Activated B cell treated with CpG ODN at 0.5 μM for 24 hours (primary cell): ENCODE measurements at places on chromosomes 3 and 15.

GRCh38 chr3:40885430-40885829 lies 313.9 kb upstream of the CTNNB1 start:
- no peaks in the 10 kb centered on the region for H3K36me3 ChIP-seq
- H3K4me1 ChIP-seq, result no peaks in the 10 kb centered on the region
- no peak overlapping the region for H3K4me3 ChIP-seq
- no peaks in the 10 kb centered on the region for H3K27me3 ChIP-seq
- no peak overlapping the region for H3K27ac ChIP-seq

DNA sequence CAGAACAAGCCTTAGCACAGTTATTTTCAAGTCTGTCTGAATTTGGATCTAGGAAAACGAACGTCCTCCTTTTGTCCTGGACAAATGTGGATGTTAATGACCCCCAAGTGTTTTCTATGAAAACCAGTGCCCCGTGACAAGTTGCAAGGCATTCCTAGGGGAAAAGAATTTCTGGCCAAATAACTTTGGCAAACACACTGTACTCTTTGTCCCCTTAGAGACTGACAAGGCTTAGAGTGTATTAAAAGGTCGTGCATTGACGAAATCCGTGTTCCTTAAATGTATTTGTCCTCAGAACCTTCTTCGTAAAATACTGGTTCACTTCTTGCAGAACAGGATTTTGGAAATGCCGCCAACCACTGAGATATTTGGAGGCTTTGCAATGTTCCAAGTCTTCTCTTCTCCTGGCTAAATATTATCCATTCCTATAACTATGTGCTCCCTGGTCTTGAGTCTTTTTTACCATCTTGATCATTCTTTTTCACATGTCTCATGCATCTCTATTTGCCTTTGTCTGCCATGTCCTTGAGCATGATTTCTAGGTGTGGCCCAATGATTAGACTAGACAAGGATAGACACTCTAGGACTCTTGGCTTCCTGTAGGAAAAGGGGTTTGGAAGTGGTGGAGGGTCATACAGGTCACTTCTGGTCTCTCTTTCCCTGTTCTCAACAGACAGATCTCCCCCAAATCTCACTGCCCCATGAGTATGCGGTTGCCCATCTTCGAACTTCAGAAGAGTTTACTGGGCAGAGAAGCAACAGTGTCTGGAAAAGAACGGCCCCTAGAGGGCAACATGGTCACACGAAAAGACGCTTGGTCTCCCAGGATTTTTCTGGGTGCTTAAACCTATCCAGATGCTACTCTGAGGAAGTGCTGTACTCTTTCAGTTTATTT lies 117.5 kb downstream of the EDEM1 start:
- no peak overlapping the region for H3K4me3 ChIP-seq
- H3K36me3 ChIP-seq, result no peaks in the 10 kb centered on the region
- no peak overlapping the region for H3K27ac ChIP-seq
- peaks cover 4% of the 10 kb centered on the region for H3K4me1 ChIP-seq
- peaks cover 2% of the 10 kb centered on the region for H3K27me3 ChIP-seq

GRCh38 chr15:68326711-68327354 lies 49.3 kb downstream of the FEM1B start:
- peaks cover 16% of the 10 kb centered on the region for H3K27me3 ChIP-seq
- no peak overlapping the region for H3K27ac ChIP-seq
- H3K4me1 ChIP-seq, result no peaks in the 10 kb centered on the region
- DNase-seq, result no peak

GRCh38 chr3:184240384-184241140 lies 8.2 kb downstream of the ALG3 start:
- H3K27me3 ChIP-seq, result peaks cover 1% of the 10 kb centered on the region
- no peaks in the 10 kb centered on the region for H3K4me1 ChIP-seq
- peaks cover 36% of the 10 kb centered on the region for H3K36me3 ChIP-seq
- DNase-seq, result no peak
- H3K4me3 ChIP-seq, result no peak overlapping the region
- H3K27ac ChIP-seq, result no peak overlapping the region

GRCh38 chr15:73994912-73995622 lies 551 bp downstream of the PML start:
- DNase-seq, result no peak
- H3K4me1 ChIP-seq, result peaks cover 69% of the 10 kb centered on the region
- H3K36me3 ChIP-seq, result peaks cover 32% of the 10 kb centered on the region
- H3K27me3 ChIP-seq, result no peaks in the 10 kb centered on the region
- peak overlapping the region; percentile 91 for H3K27ac ChIP-seq
- peak overlapping the region; percentile 91 for H3K4me3 ChIP-seq

GRCh38 chr15:53525894-53526293 lies 233.6 kb downstream of the WDR72 start:
- no peak overlapping the region for H3K4me3 ChIP-seq
- no peak for DNase-seq
- no peaks in the 10 kb centered on the region for H3K36me3 ChIP-seq
- no peak overlapping the region for H3K27ac ChIP-seq
- no peaks in the 10 kb centered on the region for H3K27me3 ChIP-seq
- no peaks in the 10 kb centered on the region for H3K4me1 ChIP-seq

DNA sequence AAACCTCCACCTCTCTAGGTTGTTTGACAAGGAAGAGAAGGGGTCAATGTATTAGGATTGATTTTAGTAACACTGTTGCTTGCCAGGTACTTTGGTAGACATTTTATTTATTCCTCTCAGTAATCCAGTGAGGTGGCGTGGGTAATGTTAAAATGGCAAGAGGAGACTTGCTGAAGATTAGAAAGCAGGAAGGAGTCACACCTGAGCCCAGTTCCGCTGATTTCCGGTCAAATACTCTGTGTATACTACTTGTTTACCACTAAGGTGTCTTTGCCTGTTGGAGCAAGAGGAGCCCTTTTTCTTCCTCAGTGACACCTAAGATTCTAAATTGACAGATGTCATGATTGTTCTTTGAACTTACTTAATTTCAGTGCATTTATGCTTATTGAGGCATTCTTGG lies 1.7 kb downstream of the OXNAD1 start:
- H3K27ac ChIP-seq, result no peak overlapping the region
- peaks cover 35% of the 10 kb centered on the region for H3K36me3 ChIP-seq
- no peak for DNase-seq
- H3K27me3 ChIP-seq, result no peaks in the 10 kb centered on the region
- peaks cover 25% of the 10 kb centered on the region for H3K4me1 ChIP-seq

GRCh38 chr3:150497956-150498355 lies 48.3 kb downstream of the SERP1 start:
- H3K27ac ChIP-seq, result no peak overlapping the region
- no peak overlapping the region for H3K4me3 ChIP-seq
- H3K36me3 ChIP-seq, result no peaks in the 10 kb centered on the region
- H3K27me3 ChIP-seq, result no peaks in the 10 kb centered on the region
- H3K4me1 ChIP-seq, result no peaks in the 10 kb centered on the region
- no peak for DNase-seq

- peaks cover 4% of the 10 kb centered on the region for H3K36me3 ChIP-seq
- no peaks in the 10 kb centered on the region for H3K27me3 ChIP-seq
- DNase-seq, result no peak
These were observed 4.1 kb downstream of the EFCAB12 start for GRCh38 chr3:129424185-129424841.

DNA sequence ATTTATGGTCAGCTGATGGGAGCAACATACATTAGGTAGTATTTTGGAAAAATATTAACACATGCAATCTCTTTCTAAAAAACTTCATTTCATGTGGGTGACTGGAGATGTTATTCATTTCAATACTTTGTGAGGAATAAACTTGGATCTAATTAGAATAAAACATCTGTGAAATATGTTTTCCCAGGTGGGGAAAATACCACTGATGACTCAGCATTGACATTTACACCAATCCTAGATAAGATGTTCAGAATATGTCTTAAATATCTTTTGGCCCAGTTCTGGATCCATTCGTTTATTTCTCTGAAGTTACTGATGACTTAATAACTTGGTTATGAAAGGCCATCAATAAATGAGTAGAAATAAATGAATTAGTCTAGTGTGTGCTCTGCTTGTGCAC lies 247.6 kb downstream of the CHST2 start:
- H3K27ac ChIP-seq, result no peak overlapping the region
- peaks cover 4% of the 10 kb centered on the region for H3K36me3 ChIP-seq
- H3K27me3 ChIP-seq, result no peaks in the 10 kb centered on the region

DNA sequence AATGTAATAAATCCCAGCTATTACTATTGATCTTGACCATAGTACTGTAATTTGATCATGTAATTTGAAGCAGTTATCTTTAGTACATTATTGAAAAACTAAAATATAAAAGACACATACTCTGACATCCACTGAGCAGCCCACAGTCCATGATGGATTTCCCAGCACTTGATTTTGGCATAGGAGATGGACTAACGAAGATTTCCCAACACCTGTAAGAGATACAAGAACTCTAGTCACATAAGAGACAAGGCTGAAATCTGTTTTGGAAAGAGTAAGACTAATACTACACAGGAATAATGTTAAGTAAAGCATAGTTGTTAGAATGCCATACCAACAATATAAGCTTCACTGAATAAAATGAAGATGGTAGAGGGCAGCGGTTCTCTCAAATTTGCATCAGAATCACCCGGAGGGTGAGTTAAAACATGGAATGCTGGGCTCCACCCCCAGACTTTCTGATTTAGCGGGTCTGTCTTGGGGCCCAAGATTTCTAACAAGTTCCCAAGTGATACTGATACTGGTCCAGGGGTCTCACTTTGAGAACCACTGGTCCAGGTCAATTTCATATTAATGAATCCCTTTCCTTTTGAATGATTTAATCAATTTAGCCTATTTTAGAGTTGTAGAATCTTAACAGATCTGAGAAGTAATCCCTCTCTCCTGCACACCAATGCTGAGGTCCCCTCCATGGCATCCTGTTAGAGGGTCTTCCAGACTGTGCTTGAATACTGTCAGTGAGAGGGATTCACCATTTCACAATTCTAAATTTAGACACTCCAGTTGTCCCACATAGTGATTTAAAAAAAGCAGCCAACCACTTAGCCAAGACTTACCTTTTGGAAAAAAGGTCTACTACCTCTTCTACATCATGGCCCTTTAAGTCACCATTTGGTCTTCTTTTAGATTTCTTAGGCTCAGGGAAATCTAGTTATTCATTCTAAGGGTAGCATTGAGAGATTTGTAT lies 11.5 kb downstream of the RABL3 start:
- DNase-seq, result no peak
- H3K27ac ChIP-seq, result no peak overlapping the region
- no peaks in the 10 kb centered on the region for H3K4me1 ChIP-seq
- H3K36me3 ChIP-seq, result peaks cover 28% of the 10 kb centered on the region
- H3K27me3 ChIP-seq, result no peaks in the 10 kb centered on the region
- no peak overlapping the region for H3K4me3 ChIP-seq

DNA sequence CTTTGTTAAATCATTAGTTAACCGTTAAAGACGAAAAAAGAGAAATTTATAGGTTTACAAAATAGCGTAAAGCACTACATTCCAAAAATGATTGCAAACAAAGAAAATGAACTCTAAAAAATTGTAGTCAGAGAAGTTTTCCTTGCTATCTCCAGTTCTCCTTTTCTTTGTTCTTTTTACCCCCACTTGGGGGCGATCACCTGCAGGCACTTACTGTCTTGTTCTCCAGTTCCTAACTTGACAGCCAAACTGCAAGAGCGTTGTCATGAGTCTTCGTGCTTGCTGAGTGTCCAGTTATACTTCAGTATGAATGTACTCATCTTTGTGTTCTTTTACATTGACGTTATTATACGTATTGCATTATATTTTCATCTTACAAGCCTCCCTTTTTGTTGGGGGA lies 54.5 kb downstream of the CHD2 start:
- peaks cover 91% of the 10 kb centered on the region for H3K36me3 ChIP-seq
- no peaks in the 10 kb centered on the region for H3K27me3 ChIP-seq
- H3K4me3 ChIP-seq, result no peak overlapping the region
- peaks cover 7% of the 10 kb centered on the region for H3K4me1 ChIP-seq
- H3K27ac ChIP-seq, result no peak overlapping the region

DNA sequence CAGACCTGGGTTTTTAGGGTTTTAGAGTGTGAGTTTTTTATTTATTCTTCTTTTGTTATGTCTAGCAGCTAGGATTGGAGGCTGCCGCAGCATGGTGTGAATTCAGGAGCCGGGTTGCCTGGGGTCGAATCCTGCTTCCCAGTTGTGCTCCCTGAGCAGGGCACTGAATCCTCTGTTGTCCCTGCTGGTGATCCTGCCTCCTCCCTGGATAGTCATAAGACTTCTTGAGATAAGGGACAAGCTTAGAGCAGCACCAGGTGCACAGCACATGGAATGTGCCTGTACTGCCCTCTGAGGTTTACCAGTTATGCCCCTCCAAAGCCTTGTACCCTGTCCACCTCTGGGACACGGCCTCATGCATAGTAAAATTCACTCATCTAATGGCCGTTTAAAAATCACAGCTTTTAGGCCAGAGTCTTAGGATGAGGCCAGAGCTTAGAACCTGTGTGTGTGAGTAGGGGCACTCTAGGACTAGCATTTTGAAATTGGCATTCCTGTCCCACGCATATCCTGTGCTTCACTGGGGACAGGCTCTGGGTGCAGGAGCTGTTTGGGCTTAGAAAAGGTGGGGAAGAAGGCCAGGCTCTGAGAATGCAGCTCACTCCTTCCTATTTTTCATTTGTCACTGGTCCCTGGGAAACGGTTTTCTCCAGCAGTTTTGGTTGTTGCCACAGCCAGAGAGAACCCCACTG lies 47.7 kb downstream of the CHCHD6 start:
- H3K4me3 ChIP-seq, result no peak overlapping the region
- H3K27ac ChIP-seq, result no peak overlapping the region
- no peaks in the 10 kb centered on the region for H3K36me3 ChIP-seq
- no peak for DNase-seq
- H3K27me3 ChIP-seq, result no peaks in the 10 kb centered on the region

GRCh38 chr3:32118215-32118614 lies 11.8 kb downstream of the GPD1L start:
- H3K27me3 ChIP-seq, result no peaks in the 10 kb centered on the region
- H3K4me1 ChIP-seq, result peaks cover 16% of the 10 kb centered on the region
- H3K27ac ChIP-seq, result no peak overlapping the region
- peaks cover 10% of the 10 kb centered on the region for H3K36me3 ChIP-seq
- no peak for DNase-seq

DNA sequence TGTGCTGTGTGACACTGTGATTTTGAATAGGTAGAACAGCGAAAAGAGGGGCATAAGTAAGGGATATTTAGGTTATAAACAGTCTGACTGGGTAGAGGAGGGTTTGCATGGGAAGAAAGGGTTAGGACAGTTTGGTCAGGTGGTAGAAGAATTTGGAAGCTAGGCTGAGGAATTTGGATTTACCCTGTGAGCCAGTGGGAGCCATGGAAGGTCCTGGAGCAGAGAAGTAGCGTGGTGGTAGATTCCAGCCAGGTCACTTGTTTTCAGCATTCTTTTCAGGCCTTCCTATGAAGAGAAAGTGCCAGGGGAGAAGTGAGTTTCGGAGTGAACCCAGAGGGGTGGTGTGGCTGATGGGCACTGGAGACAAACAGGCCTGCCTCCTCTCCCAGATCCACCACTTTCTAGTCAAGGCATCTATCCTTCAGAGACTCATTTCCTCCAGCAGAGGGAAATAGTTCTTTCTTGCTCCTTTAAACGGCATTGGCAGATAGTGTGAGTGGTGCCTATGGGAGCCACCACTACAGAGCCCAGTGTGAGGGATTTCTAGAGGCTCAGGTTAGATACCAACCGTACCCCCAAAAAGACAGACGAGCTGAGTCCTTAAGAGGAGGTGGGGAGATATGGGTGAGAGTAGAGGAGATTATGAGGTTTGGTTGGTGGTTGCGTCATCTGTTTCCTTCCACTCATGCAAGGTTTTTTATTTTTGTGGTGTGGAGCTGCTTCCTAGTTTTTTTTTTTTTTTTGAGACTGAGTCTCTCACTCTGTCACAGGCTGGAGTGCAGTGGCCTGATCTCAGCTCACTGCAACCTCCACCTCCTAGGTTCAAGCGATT lies 21.2 kb downstream of the PXK start:
- DNase-seq, result no peak
- peak overlapping the region; percentile 100 for H3K27ac ChIP-seq
- peaks cover 11% of the 10 kb centered on the region for H3K36me3 ChIP-seq
- peak overlapping the region; percentile 92 for H3K4me3 ChIP-seq
- no peaks in the 10 kb centered on the region for H3K27me3 ChIP-seq
